Neural progenitor cell (in vitro differentiated cells): ENCODE measurements at places on chromosomes 5 and 9.
A peak's percentile ranks its signal among the peaks of the same experiment; 100 is the strongest.

- no peaks in the 10 kb centered on the region for H3K36me3 ChIP-seq
- no peak for DNase-seq
- H3K27me3 ChIP-seq = no peaks in the 10 kb centered on the region
- H3K27ac ChIP-seq = no peak overlapping the region
These were observed 51.2 kb upstream of the ZSWIM6 start for GRCh38 chr5:61280761-61281427.

- no peak overlapping the region for H3K4me3 ChIP-seq
- no peak for DNase-seq
- no peaks in the 10 kb centered on the region for H3K36me3 ChIP-seq
- no peak overlapping the region for H3K27ac ChIP-seq
- H3K4me1 ChIP-seq = no peaks in the 10 kb centered on the region
These were observed 61.4 kb downstream of the C5orf15 start for GRCh38 chr5:133907075-133907474.

- H3K4me3 ChIP-seq = peak within 1 kb of the TSS; percentile 100
- DNase-seq = peak; percentile 97
- H3K4me1 ChIP-seq = peaks cover 15% of the 10 kb centered on the region
- H3K36me3 ChIP-seq = peaks cover 3% of the 10 kb centered on the region
- H3K27ac ChIP-seq = peak within 1 kb of the TSS; percentile 89
- no peaks in the 10 kb centered on the region for H3K27me3 ChIP-seq
These were observed at the start of gene TRIM52 for GRCh38 chr5:181260720-181261319. Gene TRIM52, minus strand, starts transcription at chr5:181261143. Its CDS starts 330 bp downstream, at chr5:181260813.

GRCh38 chr9:15670894-15671293, 118.1 kb downstream of the CCDC171 start:
- no peak for DNase-seq
- H3K27ac ChIP-seq = no peak overlapping the region
- no peaks in the 10 kb centered on the region for H3K4me1 ChIP-seq
- no peaks in the 10 kb centered on the region for H3K36me3 ChIP-seq

DNA sequence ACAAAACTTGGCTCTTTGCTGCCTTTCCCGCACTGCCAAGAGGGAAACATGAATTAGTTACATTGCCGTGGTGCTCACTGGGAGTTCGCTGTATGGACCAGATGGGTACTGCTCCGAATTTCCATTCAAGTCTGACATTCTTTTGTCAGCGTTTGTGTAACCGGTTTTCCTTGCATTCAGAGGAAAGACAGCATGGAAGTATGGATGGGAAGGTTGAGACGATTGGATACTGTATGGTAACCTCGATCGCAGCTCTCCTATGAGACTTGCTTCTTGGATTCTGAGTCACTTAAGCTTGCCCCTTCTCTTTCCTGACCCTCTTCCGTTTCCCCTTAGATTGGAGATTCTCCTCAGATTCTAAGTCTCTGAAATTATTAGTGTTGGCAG, 625 bp upstream of the UBLCP1 start:
- DNase-seq = no peak
- H3K27ac ChIP-seq = no peak overlapping the region
- H3K4me3 ChIP-seq = peak overlapping the region; percentile 84
- H3K36me3 ChIP-seq = no peaks in the 10 kb centered on the region

- H3K27me3 ChIP-seq = no peaks in the 10 kb centered on the region
- no peaks in the 10 kb centered on the region for H3K4me1 ChIP-seq
- H3K4me3 ChIP-seq = no peak overlapping the region
These were observed 54.8 kb downstream of the MRPS27 start for GRCh38 chr5:72265032-72265877.

DNA sequence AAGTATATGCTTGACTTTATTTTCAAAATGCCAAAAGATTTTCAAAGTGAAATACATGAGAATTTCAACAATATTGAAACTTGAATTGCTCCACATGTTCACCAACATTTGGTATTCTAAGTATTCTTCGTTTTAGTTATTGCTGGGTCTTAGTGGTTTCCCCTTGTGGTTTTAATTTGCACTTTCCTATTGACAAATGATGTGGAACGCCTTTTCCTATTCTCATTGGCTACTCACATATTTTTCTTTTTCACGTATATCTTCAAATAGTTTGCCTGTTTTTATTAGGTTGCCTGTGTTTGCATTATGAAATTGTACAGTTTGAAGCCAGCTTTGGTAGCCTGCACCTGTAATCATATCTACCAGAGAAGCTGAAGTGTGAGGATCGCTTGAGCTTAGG, 405.7 kb upstream of the IRX2 start:
- H3K4me3 ChIP-seq = no peak overlapping the region
- no peaks in the 10 kb centered on the region for H3K36me3 ChIP-seq
- H3K27me3 ChIP-seq = no peaks in the 10 kb centered on the region
- no peak overlapping the region for H3K27ac ChIP-seq
- no peak for DNase-seq
- no peaks in the 10 kb centered on the region for H3K4me1 ChIP-seq

DNA sequence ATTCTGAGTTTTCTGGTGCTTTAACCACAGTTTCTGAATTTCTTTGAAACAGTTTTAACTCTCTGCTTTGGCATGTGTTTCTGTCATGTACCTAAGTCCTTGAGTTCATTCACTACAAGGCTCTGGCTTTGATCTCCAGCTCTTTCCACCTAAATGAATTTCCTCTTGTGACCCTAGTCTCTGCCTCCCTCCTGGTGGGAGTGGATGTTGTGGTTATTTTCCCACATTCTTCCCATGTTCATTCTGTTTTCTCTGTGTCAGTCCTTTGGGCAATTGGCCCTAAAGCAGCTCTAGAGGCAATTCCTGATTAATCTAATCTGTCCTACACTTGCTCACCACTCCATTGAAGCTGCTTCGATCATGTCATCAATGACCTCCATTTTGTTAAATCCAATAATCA, 28.4 kb upstream of the DPYSL3 start:
- H3K4me1 ChIP-seq = no peaks in the 10 kb centered on the region
- H3K27ac ChIP-seq = no peak overlapping the region
- H3K36me3 ChIP-seq = no peaks in the 10 kb centered on the region
- no peak for DNase-seq

GRCh38 chr9:78325343-78325742, 28.4 kb downstream of the PSAT1 start:
- no peak overlapping the region for H3K4me3 ChIP-seq
- no peaks in the 10 kb centered on the region for H3K27me3 ChIP-seq
- no peak for DNase-seq
- no peaks in the 10 kb centered on the region for H3K4me1 ChIP-seq

DNA sequence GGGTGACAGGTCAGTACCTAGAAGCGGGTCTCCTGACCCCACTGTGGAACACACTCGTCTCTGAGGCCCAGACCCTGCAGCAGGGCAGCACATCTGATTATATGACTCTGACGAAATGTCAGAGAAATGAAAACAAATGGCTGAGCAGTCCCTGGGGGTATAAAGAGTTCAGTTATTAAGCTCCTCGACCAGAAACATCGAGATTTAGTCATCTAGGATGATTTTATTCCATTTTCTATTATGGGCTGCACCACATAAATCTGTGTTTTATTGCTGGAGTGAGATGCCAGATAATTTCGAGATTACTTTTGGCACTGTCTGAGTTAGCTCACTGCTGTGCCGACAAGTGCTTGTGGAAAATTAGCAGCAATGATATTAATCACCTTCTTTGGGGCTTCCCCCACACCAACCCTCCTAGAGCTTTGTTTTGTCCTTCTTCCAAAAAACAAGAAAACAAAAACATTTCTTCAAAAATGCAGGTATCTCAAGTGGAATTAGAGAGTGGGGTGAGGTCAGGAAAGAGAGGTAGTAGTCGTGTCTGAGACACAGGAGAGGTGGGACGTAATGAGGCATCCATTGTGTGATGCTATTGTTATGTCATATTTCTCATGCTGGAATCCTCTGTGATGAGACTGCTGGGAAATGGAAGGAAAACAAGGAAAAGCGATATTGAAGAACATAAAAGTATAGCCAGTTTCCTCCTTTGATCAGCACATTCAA, 495.5 kb downstream of the DMAC1 start:
- H3K4me1 ChIP-seq = no peaks in the 10 kb centered on the region
- no peak overlapping the region for H3K4me3 ChIP-seq
- DNase-seq = no peak
- no peak overlapping the region for H3K27ac ChIP-seq
- no peaks in the 10 kb centered on the region for H3K36me3 ChIP-seq
